ENCODE measurements at places on chromosomes 7 and 10.

DNA sequence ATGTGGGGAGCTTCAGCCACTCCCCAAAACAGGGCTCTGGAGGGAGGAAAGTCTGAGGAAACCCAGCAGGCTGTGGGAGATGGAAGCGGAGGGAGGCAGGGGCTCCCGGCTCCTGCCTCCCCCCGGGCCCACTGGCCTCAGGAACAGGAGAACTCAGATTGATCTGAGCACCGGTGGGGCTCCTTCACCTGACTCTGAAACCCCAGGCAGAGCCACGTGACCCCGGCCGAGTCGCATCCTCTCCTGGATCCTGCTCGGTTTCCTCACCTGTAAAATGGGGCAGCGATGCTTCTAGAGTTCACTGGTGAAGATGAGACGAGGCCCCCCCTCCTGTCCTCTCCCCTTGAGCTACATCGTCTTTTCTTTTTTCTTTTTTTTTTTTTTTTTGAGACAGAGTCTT, 33.6 kb downstream of the TCERG1L start:
- DNase-seq: no peak

- peak; percentile 48 for DNase-seq
Measured at GRCh38 chr7:12389089-12389700, 14.5 kb downstream of the VWDE start.

GRCh38 chr7:36598054-36598674, 126.1 kb downstream of the AOAH start:
- DNase-seq: no peak

GRCh38 chr10:33746836-33747268, 412.4 kb upstream of the NRP1 start:
- DNase-seq: no peak

DNA sequence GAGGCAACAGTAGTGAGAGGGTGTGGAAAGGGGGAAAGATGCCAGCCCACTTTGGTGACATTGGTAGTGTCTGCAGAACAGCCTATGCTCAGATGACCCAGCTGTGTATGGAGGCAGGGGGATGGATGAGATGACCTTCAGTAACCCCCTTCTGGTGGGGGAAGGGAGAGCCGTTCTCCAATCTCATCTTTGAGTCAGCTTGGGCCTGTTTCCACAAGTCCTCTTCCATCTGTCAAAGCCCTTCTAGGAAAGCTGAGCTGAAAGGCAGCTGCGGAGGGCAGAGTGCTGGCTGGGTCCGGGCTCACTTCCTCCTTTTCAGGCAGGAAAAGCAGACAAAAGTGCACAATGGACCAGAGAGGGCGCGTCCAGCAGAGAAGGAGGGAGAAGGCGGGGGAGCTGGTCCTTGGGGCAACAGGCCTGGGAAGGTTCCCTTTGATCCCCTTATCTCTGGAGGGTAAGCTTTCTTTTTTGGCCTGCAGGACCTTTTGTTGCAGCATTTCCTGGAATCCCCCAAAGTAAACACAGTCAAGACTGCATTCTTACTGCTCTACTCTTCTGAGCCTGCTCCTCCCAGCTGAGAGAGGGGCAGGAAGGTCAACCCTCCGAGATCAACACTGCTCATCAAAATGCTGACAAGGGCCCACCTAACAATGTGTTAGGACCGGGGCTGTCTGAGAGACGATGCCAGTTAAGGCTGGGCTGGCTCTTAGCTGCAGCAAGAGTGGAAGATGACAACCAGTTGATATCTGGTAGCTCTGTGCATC, 1.2 kb upstream of the LRMDA start:
- peak; percentile 26 for DNase-seq

DNA sequence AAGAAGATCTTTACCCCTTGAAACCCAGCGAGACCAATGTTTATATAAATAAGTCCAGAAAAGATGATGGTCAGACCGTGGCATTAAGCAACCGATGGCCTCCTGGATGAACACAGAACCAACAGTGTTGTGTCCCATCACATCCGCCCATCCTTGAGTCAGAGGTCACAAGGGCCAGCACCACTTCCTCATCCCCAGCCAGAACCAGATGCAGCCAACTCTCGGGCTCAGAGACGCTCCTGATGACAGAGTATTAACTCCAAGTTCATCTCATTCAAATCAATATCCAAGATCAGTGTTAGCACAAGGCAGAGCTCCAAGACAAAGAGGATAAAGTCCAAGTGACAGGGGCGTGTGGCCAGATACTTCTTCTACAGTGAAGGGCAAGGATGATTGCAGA, 63.5 kb downstream of the FAM53B start:
- DNase-seq: no peak

- no peak for DNase-seq
Measured at GRCh38 chr7:126578338-126578737, 674.4 kb downstream of the GRM8 start.

DNA sequence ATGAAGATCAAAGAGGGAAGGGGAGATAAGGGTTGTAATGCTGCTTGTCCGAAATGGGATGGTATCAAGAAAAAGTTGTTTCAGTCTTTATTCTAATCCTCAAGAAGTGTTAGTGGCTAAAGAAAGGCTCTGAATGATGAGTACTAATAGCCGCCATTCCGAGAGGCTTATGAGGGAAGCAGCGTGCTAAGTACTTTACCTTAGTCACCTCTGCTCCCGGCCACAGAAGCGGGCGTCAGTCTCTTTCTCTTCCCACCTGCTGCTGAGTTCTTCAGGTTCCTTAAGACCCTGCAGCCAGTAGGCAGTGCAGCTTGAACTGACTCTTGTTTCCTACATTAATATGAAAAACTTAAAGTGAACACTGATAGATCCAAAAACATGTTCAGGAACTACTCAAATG, 73.1 kb downstream of the EEPD1 start:
- no peak for DNase-seq

- DNase-seq: no peak
Measured at GRCh38 chr7:148296994-148297644, 293.4 kb upstream of the C7orf33 start.

GRCh38 chr7:119684763-119685162, 588.2 kb upstream of the KCND2 start:
- DNase-seq: no peak

GRCh38 chr7:21580073-21580521, 37.3 kb downstream of the DNAH11 start:
- DNase-seq: peak; percentile 19

DNA sequence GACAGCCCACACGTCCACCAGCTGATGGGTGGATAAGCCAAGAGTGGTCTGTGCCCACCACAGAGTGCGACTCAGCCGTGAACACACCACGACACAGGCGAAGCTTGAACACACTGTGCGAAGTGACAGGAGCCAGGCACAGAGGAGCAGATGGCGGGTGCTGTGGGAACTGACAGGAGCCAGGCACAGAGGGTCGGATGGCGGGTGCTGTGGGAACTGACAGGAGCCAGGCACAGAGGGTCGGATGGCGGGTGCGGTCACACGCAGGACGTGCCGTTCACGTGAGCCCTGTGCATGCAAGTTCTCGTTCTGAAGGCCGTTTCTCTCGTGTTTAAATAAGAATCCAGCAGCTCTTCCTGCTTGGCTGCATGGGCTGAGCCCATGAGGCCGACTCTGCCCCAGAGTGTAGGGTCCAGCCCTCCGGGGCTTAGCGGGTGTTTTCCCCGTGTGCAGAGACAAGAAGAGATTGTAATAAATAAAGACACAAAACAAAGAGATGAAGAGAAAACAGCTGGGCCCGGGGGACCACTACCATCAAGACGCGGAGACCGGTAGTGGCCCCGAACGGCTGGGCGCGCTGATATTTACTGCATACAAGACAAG, 5.9 kb upstream of the ADAP1 start:
- no peak for DNase-seq

GRCh38 chr10:113357681-113358300, 195.1 kb upstream of the HABP2 start:
- DNase-seq: no peak

- DNase-seq: peak; percentile 37
Measured at GRCh38 chr7:116138202-116138801, 72.0 kb upstream of the TES start.

- no peak for DNase-seq
Measured at GRCh38 chr7:145774777-145775176, 341.8 kb upstream of the CNTNAP2 start.

DNA sequence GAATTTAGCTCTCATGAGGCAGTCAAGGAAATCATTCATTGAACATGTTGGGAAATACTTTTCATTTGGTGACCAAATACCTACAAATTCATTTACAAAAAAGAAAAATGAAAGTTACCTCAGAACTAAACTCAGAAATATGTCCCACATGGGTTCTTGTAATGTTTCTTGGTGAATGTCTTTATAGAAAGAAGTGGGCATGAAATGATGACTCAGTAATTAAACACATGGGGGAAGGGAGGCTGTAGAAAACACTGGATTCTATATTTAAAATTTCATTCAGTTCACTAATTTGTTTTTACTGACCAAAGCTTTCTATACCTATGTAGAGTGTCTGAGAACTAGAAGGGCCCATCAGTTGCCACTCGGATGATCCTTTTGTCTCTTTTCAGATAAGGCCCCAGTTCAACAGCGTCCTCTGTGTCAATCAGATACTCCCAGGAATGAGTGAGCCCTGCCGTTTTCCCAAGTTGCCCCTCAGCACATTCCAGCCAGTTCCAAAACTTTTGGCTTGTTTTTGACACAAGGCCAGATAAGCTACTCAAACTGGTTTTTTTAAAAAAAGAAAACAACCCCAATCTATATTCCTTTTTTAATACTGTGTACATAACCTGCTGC, 49.3 kb upstream of the AGBL3 start:
- no peak for DNase-seq

- DNase-seq: peak; percentile 18
Measured at GRCh38 chr10:120415709-120416330, 41.2 kb upstream of the PLPP4 start.

DNA sequence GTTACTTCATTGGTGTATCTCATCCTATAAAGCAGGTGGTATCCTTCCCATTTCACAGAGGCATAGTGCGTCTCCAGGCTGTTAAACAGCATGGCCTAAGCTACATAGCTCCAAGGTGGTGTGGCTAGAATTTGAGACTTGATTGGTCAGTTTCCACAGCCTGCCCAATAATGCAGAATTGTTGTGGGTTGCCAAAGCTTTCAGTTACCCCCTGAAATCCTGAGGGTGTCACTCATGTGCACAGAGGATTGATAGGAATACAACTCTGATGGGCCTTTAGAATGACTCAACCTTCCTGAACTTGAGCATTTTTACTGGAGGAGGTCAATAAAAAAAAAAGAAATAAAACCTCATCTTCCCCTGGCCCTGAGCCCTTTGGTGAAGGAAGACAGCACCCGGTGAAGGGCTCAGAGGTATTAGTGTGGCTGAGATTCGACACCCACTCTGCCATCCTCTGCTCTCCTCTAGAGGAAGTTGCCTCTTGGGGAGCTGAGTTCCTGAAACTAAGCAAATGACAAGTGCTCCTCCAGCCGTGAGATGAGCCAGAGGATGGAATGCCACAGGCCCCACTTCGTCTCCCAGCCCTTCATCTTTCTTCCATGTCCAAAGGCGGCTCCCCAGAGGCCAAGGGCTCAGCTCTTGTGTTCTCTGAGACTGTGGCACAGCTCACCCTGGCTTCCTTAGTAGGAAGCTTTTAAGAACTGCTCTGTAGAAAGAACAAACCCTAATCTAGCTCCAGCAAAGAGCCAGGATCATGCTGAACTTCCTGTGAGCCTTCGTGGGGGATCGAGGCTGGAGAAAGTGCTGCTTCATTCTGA, 1.0 kb downstream of the ACSL5 start:
- no peak for DNase-seq

DNA sequence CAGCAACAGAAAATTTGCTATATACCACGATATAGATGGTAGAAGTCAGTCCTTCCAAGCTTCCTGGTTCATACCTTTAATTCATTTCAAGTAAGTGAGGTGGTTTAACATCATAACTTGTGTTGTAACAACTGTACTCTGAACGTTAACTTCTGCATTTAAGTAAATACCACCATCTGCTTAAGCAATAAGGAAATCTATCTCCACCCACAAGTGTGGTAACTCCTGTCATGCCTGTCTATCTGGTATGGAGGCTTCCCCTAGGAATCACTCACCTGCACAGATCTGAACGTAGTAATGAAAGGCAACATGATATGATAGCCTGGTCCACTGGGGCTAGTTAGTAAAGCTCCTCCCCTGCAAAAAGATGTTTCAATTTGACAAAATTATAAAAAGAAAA, 2.3 kb downstream of the ERLIN1 start:
- DNase-seq: no peak

DNA sequence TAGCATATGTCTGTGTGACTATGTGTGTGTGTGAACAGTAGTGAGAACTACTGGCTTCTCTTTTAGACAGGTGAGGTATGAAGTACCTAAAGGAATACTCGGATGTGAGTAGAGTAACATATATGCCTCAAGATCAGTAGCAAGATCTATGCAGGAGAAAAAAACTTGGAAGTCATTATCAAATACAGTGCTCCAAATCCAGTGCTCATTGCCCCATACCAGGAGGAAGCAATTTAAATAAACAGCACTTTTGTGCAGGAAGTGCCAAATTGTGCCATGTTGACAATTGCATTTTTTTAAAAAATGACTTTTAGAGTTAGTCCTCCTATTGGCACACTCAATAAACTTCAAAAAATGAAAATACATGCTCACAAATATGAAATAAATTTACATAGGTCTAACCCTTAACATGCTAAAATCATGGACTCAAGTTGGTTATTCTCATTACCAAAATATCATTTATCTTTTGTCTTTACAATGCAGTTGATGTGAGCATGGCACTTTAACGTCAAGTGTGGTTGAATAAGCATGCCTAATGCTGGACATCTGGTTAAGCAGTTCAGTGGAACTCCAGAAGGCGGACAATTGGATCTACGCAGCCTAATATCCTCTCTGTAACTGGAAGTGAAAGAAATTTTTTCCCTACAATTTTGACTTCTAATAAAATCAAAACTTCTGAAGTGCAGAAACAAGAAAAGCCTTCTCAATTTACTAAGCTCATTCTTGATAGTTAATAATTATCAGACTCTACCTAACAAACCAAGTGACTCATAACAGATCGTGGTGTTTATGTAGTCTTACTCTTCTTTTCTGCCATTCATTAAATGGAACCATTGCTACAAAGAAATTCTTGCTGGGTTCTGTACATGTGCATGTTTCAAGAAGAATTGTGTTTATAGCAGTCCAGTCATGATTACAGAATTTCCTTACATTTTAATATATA, 195.2 kb downstream of the MDFIC start:
- no peak for DNase-seq

DNA sequence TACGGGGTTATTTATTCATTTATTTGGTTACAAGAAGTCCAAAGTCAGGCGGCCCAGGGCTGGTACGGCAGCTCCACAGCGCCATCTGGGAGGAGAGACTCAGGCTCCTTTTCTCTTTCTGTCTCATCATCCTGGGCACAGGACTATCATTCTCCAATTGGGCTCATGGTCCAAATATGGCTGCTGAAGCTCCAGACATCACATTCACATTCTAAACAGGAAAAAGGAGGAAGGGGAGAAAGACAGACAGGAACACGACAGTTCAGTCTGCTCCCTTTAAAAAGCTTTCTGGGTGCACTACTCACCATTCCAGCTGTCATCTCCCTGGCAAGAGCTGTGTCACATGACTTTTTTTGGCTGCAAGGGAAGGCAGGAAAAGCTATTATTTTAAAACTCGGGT, 74.4 kb upstream of the PDZD8 start:
- no peak for DNase-seq

- no peak for DNase-seq
Measured at GRCh38 chr10:42476101-42476500, 162.3 kb downstream of the ZNF33B start.

All from HTR-8/SVneo (cell line).